NCI-H1092 (cell line): ENCODE measurements at places on chromosomes 6 and 20.

DNA sequence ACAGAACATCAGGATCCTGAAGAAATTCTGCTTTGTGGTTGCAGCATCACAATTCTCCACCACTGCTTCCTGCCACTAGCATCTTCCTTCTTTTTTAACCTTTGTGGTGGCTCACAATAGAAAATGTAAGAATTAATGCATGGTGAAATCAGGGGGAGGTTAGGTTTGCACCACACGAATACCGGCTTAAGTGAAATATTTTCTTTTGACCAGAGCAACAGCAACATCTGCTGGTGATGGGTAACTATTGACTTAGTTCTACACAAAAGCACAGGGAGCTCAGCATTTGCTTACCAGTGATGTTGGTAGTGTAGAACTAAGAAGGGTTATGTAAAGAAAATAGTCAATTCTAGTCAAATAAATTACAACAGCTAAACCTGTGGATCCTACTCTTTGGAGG is 280.5 kb downstream of the SYNE1 start:
- DNase-seq, result no peak

DNA sequence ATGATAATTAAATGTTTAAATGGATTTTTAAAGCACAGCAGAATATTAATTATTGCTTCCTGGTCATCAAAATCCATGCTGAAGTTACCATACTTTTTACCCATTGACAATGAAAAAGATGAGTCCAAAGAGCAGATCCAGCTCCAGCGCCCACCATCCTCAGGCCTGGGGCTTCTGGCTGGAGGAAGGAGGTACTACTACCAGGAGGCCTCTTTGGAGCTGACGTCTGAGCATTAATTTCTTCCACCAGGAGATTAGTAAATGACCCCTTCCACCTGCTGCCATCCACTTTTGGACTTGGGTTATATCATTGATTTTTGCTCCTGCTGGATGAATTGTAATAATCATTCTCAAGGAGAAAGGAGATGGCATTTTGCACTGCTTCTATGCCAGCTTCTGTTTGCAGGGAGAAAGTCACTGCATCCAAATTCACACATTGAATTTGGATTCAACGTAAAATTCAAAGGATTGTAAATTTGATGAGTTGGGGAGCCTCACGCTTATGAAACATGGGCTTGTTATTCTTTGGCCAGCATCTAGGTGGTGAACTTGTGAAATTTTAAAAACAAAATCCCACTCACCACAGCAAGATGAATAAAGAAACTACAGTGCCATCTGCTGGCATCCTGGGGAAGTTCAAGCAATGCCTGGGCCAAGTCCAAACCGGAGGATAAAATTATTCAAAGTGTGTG is 121.8 kb downstream of the SASH1 start:
- DNase-seq, result peak; percentile 39

DNA sequence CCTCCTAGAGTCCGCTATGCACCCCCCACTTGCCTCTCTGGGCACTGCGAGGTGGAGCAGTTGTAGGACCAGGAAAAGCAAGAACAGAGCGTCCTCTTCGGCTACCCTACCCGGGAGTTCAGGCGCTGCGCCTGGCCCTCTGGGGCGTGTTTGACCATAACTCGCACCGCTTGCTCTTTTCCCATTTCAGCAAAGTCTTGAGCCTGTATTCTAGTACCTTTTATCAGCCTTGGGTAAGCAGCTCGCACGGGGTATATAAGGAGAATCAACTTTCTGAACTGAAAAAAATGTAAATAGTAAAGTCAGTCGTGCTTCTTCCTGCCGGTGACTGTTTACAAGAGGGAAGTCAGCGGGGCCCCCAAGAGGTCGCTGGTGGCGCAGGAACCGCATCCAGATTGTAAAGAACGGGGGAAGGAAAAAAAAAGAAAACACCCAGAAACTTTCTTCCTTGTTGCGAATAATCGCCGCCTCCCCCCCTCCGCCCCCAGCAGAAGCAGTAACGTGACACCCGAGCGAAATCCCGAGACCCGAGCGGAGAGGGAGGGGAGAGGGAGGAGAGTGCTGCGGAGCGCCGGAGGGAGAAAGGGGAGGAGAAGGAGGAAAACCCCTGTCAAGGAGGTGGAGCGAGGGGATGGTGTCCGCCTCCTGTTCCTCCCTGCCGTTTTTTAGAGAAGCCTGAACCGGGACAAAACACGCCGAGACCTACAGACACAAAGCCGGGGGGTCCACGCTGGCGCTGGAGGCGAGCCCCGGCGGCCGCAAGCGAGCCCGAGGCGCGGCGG is at the start of gene UST:
TSS of gene UST (plus strand) at position 668 of the 782 bp plus-strand sequence. CDS start 401 bp downstream, outside the sequence.
- DNase-seq, result peak; percentile 55

GRCh38 chr6:34391786-34392496 is 528 bp downstream of the NUDT3 start:
- DNase-seq, result peak; percentile 34

DNA sequence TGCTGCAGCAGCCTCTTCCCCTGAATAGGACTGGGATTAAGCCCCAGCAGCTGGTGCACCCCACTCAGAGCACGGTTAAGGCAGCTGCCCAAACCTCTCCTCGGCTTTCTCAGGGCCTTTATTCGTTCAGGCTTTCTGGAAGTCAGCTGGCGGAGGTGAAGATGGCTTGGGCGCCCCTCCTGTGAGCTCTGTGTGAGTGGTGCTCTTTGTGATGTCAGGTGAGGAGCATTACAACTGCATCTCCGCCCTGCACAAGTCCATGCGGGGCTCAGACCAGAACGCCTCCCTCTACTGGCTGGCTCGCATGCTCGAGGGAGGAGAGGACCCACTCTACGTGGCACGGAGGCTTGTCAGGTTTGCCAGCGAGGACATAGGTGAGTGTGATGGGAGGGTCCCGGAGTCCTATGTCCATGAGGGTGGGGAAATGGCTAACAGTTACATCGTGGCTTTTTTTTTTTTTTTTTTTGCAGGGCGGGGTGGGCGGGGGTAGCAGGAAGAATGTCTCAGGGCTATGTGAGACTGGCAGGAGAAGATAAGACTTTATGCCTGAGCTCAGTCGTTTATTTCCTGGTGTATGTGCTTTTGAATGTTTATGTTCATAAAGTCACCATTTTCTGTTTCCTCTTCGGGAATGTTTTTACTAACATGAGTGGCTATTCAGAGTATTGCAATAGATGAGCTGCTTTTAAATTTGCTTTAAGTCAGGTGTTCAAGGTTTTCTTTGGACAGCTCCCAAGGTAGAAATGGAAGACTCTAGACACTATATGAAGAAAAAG is 18.2 kb downstream of the WRNIP1 start:
- no peak for DNase-seq

GRCh38 chr20:47531458-47531857 is 29.8 kb downstream of the NCOA3 start:
- no peak for DNase-seq
